ENCODE measurements at places on chromosomes 6 and 20.
A peak's percentile ranks its signal among the peaks of the same experiment; 100 is the strongest.

DNA sequence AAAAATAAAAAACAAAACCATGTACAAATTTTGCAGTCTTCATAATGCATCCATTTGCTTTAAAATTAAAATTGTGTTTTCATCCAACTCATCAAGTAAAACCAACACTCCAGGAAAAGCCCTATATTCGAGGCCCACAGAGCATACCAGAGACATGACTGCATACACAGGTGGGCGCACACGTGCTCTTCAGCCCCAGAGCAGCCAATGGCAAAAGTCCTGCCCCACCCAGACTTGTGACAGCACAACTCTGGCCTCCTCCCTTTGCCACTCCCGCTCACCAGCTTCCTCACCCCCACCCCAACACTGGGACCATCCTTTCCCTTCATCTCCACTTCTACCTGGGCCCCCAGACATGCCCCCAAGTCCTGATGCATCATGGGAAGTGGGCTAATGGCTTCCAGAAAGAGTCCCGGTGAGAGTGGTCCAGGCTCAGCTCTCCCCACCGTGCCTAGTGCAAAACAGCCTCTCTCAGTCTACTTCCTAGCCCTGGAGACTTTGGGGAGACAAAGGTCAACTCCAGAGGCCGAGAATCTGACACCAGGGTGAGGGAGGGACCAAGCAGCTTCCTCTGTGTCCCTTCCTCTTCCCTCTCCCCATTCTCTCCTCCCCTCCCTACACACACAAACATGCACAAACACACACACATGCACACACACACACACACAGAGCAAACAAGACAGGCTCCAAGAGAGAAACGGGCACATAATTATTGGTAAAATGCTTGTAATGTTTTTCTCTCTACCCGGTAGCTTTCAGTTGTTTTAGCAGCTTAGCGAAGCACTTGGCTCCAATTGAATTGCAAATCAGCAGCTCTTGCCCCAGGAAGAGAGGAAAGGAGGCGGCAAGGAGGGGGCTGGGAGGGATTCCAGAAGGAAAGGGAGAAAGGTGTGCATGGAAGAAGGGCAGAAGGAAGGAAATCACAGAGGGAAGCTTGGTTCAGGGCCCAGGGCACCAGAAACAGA lies 14.3 kb downstream of the GRM4 start:
- DNase-seq, result no peak

DNA sequence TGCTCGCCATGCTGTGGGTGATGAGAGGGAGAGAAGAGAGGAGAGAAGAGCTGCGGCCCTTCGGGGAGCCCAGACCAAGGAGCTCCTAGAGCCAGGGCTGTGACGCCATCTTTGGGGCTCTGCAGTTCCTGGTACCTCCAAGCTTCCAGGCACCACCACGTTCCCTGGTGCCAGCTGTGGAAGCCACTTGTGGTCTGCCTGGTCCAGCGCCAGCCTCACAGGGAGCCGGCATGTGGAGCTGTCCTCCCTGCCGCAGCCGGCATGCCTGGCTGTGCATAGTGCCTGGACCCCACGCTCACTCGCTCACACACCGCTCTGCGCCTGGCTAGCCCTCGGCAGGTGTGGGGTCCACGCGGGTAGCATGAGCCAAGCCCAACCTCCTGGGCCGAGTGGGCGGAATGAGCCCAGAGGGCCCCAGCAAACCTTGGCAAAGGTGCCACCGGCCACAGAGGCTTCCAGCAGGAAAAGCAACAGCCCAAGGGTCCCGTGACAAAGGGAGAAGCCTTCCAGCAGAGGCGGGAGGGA lies 19.3 kb upstream of the CHRNA4 start:
- no peak for DNase-seq

DNA sequence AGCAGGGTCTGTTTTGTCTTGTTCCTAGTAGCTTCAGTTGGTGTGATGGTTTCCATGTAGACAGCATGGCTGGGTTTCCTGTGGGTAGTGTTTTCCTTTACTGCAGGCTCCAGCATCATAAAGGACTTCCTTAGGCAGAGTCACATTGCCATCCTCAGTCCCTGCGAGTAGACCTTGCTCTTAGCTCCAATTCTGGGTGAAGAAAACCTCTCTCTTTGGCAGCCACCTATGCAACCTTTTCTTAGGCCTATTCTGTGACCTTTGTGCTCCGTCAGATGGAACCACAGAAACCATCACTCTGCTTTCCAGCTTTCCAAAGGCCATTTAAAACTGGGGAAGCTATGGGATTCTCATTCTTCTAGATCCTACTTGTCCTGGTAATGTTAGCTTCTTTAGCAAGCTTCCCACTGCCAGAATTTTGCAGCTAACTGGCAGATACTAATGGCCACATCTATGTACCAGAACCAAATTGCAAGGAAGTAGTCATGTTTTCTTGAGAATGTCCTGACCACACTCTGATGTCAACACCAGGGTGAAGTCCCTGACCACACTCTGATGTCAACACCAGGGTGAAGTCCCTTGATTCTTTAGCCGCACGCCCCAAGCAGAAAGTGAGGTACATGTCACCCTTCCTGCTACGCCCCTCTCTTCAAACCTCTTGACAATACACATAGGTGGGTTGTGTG lies 646.6 kb upstream of the HS3ST5 start:
- no peak for DNase-seq

GRCh38 chr20:36543184-36544133 lies 2.1 kb downstream of the MYL9 start:
- DNase-seq, result peak; percentile 68

DNA sequence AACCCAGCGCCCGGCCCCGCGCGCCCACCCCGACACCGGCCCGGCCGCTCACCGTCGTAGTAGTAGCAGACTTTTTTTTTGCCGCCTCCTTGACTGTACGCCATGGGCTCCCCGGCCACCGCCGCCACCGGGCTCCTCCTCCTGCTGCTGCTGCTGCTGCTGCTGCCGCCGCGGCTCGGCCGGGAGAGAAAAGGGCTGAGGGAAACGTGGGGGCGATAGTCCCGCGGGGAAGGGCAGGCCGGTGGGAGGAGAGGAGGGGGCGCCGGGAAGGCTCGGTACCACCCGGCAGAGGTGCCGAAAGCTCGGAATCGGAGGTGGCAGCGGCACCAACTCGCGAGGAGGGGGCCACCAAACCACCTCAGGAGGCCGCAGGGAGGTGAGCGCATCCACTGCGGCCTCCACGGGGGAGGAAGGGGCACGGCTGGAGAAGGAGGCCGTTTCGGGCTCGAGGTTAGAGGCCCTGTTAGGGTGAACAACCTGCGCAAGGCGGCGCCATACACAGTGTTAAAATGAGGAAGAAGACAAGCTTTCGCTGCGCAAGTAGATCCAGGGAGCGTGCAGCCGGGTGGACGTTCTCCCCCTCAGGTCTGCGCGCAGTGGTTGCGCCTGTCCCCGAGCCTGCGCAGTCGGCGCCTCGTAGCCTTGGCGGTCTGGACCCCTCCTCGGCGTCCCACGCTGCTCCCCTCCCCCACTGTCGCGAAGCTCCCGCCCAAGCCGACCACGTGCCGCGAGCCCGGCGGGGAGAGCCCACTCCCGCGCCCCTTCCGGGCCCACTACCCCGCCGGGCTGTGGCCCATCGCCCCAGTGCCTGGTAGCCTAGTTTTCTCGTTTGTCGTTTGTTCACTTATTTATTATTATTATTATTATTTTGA lies at the start of gene HDAC2:
HDAC2 (minus strand) TSS at position 344 of the 872 bp plus-strand sequence; CDS start at position 104, 240 bp downstream.
- DNase-seq, result peak; percentile 86

DNA sequence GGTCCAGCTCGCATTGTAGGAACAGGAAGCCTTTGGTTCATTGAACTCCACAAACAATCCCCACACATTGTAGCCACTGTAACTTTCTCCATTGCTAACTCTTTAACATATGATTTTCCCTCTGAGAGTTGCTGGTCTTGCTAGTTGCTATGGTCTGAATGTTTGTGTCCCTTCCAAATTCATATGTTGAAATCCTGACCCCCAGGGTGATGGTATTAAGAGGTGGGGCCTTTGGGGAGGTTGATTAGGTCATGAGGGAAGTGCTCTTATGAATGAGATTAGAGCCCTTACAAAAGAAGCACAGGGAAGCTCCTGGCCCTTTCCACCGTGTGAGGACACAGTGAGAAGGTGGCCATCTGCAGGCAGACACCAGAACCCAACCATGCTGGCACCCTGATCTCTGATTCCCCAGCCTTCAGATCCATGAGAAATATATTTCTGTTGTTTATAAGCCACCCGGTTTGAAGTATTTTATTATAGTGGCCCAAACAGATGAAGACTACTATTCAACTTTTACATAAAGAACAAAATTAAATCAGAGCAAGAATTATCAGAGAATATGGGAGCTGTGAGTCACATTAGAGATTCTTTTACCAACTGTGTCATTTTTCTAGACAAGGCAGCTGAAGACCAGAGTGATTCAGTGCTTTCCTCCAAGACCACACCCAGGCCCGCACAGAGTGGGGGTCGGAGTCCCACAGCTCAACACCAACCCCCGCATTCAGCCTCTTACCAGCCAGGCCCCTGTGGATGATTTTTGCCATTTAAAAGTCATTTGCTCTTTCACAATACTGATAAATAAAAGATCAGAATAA lies 143.0 kb downstream of the SAMD5 start:
- DNase-seq, result peak; percentile 34

GRCh38 chr6:87731818-87732661 lies 30.0 kb upstream of the AKIRIN2 start:
- peak; percentile 89 for DNase-seq

DNA sequence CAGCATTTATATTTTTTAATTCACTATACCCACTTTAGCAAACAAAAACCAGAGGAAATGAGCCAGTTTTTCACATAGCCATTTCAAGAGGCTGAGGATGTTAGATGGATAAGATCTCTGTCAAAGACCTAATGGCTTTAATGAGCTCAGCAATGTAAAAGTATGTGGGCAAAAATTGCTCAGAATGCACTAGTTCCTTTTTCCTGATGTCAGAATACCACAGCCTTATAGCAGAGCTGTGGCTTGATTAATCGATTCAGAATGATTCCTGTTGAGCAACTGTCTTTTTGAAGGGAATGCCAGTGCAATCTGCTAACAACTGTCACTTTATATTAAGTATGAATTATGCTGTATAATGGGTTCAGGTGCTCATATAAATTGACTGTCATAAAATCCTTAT lies 100.6 kb upstream of the HIVEP1 start:
- DNase-seq, result peak; percentile 12

DNA sequence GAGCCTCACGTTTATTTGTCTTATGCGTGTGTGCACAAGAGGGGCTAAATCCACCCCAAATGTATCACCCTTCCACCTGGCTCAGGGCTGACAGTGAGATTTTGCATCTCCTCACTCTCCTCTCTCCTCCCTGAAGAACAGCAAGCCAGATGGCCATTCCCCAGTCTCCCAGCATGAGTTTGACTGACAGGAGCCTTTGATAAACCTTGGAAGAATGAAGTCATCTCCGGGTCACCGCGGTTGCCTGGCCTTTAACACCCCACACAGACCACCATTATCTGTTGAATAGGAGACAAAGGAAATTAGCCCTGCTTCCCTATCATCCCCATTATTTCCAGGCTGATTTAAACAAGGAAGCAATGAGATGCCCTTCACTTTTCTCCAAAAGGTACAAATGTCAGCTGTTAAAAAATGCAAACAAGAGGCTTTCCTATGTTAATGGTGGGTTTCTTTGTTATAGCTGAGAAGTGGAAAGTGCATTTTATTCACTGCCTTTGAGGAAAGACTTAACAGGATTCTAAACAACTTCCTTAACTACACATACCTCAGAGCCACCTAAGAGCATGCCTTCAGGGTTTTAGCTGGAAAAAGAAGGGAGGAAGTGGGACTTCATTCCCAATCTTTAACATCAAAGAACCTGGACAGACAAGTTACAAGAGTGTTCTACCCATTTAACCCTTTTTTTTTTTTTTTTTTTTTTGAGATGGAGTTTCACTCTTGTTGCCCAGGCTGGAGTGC lies 524.8 kb upstream of the ID4 start:
- no peak for DNase-seq

- peak; percentile 17 for DNase-seq
These were observed at the start of gene PPP1R14C for GRCh38 chr6:150142670-150143515. Gene PPP1R14C, plus strand, starts transcription at chr6:150143044. Its CDS starts 149 bp downstream, at chr6:150143193.

GRCh38 chr6:9431945-9432344 lies 982.9 kb downstream of the TFAP2A start:
- no peak for DNase-seq

- DNase-seq, result peak; percentile 86
These were observed 62.0 kb upstream of the CD93 start for GRCh38 chr20:23147964-23148730.
